ENCODE measurements at places on chromosomes 2 and 18.

- no peak for DNase-seq
These were observed 599.9 kb upstream of the POU3F3 start for GRCh38 chr2:104254017-104254416.

GRCh38 chr2:24543252-24543651, 52.2 kb downstream of the NCOA1 start:
- DNase-seq: no peak

DNA sequence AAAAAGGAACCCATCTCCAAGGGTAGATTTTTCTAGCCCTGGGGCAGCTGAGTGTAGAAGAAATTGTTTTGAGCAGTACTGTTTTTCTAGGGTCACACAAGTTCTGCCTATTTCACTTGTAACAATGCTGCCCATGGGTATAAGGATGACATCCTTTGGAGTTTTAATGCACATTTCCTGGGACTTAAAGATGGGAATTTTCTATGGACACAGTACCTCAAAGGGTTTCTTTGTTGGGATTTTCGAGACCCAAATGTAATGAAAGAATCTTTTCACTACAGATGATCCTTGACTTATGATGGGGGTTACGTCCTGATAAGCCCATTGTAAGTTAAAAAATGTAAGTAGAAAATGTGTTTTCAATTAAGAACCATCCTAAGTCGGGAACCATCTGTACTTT, 31.8 kb downstream of the CDC42EP3 start:
- no peak for DNase-seq

GRCh38 chr2:12176623-12177454, 430.4 kb downstream of the LPIN1 start:
- DNase-seq: no peak

DNA sequence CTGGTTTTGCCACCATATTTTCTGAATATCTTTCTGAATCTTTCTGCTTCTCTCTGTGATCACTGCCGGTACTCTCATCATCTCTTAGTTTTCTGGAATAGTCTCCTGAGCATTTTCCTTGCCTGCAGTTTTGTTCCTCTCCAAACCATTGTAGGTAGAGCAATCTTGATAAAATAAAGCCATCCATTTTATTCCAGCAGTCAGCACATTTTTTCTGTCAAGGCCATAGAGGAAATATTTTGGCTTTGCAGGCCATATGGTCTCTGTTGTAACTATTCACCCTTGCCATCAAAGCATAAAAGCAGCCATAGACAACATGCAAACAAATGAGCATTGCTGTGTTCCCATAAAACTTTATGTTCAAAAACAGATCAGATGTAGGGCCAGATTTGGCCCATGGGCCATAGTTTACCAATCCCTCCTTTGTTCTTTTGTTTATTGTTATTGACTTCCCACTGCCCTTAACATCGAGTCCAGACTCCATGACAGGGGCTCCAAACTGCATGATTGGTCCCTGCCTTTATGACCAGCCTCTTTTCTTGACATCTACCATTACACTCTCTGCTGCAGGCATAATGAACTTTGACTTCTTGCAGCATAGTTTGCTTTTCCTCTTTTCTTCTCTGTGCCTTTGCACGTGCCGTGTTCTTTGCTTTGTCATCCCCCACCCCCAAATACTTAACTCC, 29.8 kb downstream of the TMEM87B start:
- DNase-seq: no peak

GRCh38 chr2:85419009-85419675, 628 bp downstream of the SH2D6 start:
- no peak for DNase-seq

DNA sequence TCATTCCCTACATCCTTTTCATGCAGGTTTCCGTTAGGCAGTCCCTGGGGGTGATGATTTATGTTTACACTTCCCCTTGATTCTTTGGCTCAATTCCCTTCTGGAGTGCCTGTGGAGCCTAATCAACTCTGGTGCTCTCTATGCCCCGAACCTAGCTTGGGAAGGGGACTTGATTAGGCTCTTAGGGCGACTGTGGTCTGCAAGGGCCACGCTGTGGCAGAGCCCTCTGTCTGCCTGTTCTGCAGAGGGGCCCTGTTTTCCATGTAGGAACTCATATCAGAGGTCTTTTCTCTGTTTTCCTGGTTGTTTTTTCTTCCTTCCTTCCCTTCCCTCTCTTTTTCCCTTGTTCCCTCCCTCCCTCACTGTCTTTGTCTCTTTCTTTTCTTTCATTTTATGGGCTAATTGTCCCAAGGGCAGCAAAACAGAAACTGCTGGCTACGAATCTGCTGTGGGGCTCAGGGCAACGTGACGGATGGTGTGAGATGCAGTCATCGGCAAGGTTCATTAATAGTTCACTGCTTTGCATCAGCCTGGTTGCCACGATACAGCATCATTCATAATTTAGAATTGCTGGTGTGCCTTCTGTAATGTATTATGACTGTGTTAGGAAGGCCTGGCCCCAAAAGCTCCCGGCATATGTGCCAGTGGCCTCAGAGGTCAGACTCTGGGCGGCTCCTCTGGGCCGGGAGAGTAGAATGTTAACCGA, 134.5 kb downstream of the NAPG start:
- DNase-seq: no peak

GRCh38 chr2:58938988-58939387, 697.9 kb upstream of the FANCL start:
- no peak for DNase-seq

DNA sequence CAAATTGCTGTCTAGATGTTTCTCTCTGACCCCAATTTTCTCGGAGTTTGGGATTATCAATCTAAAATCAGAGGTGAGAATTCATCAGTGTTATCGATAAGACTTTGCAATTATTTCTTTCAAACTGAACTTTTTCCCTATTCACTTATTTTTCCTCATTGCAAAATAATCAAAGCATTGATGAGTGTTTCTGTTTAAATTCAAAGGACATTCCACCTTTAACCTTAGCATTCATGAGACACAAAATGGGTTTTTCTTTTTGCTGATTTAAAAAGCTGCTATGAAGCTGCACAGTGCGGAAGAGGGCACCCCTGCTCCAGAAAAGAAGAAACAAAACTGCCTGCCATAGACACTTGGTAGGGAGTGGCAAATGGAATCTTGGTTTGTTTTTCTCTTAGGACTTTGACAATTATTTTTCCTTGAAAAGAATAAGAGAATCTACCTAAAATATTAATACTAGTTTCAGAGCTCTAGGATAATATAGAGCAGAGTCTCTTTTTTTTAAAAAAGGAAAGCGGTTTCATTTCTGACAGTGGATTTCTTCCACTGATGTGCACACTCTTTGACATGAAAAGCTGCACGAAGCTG, 203.4 kb downstream of the TGIF1 start:
- DNase-seq: no peak

DNA sequence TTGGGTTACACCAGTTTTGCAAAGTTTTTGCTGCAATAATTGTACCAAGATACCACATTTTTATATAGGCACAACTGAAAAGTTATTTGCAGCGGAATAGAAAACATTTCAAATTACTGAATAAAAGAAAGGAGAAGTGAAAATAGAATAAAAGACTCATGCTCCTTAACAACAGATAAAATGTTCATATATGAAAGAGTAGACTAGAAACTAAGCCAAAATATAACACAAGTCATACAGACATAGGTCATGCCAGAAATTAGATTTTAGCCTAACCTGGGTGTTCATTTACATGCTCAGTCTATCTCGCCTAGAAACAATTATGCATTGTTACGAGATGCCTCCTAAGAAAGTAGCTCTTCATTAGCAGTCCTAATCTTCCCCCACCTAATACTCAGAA, 16.4 kb upstream of the MAP3K20 start:
- DNase-seq: no peak

DNA sequence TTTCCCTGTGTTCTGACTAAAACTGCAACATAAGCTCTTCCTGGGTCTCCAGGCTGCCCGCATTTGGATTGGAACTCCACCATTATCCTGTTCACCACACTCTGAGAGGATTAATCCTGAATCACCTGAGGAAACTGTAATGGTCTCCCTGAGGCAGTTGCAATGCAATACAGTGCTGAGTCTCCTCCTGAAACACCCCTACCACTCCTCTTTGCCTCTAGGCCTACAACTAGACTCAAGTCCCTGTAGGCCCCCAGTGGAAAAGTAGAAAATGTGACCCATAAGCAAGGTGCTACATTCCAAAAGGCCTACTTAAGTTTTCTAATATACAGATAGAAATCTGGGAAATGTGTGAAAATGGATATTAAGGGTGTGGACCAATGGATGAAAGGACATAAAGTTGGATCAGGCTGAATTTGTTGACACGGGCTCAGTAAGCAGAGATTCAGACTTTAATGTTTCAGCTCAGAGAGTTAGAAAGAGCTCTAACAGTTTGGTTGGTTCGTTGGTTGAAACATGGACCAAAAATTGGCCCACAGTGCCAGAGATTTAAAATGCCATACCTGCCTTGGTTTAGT, 222.3 kb upstream of the ZC3H15 start:
- no peak for DNase-seq

DNA sequence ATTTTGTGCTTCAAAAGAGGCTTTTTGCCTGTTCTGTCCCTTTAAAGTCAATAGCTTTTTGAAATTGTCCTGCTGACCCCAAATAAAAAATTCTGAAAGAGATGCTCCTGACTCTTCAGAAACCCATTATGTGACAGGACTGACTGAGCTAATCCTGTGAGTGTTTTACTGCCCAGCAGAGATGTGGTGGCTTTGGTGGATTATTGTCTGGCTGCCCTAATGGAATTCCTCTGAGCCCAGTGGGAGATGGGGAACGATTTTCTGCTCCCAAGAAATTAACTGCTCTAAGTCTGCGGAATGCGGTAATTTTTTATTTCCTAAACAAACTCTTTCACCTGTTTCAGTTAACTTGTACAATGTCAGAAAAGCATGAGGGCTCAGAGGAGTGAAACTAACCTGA, 258.2 kb downstream of the IKZF2 start:
- no peak for DNase-seq

- no peak for DNase-seq
These were observed 24.9 kb upstream of the YWHAQ start for GRCh38 chr2:9655441-9656269.

- no peak for DNase-seq
These were observed 138.8 kb downstream of the WDSUB1 start for GRCh38 chr2:159147690-159148089.

DNA sequence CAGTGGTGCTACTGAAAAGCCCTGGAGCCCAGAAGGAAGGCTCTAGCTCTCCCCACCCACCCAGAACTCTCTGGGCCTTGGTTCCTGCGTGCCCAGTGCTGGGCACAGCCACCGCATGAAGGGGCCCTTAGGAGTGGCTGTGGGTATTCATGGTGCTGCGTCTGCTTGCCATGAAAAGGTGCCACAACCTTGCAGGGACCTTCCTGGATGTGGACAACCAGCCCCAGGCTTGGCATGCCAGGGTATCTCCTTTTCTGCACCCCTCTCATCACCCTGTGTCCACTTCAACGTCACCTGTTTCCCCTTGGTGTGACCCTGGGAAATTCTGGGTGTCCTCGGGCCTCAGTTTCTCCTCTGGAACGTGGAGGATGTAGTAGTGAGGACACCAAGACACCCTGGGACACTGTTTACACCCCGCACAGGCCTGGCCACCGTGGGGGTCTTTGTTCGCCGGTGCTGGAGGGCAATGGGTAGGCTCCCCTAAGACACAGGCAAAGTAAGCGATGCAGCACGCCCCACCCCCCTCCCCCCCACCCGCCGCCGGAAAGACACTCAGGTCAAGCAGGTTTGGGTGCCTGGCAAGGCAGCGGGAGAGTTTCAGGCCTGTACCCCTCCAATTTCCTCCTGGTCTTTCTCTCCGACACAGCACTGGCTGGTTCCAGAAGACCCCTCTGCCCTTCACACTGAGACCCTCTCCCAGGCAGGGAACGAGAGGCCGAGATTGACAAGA, 34.8 kb upstream of the TAF1B start:
- DNase-seq: no peak

- no peak for DNase-seq
These were observed 43.5 kb upstream of the MSH2 start for GRCh38 chr2:47359375-47359868.

DNA sequence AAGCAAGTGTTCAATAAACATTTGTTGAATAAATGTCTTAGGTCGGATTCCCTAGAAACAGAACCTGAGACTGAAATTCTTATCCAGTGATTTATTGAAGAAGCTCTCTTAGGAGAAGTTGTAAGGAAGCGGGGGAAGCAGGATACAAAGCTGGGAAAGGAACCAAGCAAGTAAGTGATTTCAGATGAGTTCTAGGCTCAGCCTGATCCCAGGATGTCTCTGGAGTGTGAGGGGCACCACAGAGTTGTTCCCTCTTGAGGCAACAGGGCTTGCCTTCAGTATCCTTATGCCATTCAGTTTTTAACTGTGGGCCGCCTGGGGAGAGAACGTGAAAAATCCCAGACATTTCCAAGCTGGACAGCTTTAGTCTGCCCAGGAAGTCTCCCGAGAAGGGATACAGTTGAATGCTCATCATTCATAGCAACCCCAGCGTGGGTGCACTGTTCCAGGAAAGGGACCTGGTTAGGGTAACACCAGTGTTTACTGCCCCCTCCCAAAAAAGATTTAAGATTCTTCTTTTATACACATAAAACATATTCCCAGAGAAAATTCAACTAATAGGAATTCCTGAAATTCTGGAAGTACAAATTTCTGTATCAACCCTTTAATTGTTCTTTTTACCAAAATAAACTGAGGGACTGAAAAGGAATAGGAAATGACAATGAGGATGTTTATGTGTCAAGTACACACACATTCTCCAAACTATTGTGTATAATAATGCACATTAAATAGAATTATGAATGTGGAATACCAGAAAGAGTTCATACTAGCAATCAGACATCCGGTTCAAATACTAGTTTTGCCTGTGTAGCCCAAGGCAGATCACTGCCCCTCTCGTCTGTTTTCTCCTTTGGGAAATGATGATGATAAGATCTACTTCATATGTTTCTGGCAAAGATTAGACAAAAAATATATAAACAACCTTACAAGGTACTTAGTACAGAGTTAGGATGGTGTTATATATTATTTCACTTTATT, 592.1 kb upstream of the CDH2 start:
- no peak for DNase-seq

Measured in CD8-positive, alpha-beta memory T cell (primary cell).